Stimulated activated CD8-positive, alpha-beta memory T cell treated with anti-CD3 and anti-CD28 coated beads, Interleukin-7, amount 100 ng/mL, for 24 hours (primary cell): ENCODE measurements at places on chromosomes 16 and 17.

- no peak for DNase-seq
Measured at GRCh38 chr16:84700446-84701300, 873 bp downstream of the USP10 start.

DNA sequence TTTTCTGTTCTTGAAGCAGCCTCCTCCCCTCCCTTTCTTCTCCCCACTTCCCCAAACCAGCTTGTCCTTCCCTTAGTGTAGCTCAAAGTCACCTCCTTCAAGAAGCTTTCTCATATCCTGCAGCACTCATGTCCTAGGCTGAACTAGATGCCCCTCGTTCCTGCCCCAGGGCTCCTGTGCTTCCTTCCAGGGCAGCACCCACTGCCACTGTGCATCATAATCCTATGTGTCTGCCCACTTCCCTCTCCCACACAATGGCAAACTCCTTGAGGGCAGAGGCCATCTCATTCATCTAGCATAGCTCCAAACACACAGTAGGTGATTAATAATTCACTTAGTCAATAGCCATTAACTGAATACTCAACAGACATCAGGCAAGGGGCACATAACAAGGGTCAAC is 6.9 kb upstream of the TMEM132E start:
- no peak for DNase-seq

- no peak for DNase-seq
Measured at GRCh38 chr16:19872179-19872863, 12.3 kb downstream of the GPRC5B start.

- no peak for DNase-seq
Measured at GRCh38 chr16:50731130-50731988, 10.5 kb upstream of the CYLD start.

DNA sequence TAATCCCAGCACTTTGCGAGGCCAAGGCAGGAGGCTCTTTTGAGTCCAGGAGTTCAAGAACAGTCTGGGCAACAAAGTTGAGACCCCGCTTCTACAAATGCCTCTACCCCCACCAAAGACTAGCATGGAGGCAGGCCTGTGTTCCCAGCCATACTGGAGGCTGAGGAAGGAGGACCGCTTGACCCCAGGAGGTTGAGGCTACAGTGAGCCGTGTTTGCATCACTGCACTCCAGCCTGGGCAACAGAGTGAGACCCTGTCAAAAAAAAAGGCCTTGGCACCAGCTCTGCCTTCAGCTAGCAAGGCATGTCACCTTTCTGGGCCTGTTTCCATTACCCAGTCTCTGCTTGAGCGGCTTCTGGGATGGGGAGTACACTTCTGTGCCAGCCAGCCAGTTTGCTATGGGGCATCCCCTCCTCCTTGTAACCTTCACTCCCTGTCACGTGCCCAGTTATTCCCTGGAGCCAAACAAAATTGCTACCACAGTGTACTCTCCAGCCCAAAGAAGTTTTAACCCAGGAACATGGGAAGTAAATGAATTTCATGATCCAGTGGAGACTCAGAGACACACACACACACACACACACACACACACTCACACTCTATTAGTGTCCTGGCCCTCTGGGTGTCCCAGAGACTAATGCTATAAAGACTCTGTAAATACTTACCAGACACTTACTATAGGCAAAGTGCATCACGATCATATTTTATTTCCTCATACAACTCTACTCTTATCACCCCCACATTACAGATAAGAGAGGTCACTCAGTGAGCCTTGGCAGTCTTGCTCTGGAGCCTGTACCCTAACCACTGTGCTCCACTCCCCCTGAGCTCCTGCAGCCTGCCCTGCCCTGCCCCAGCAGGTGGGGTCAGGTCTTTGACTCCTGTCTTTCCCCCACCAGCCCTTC is 2.5 kb downstream of the CISD3 start:
- DNase-seq: no peak

DNA sequence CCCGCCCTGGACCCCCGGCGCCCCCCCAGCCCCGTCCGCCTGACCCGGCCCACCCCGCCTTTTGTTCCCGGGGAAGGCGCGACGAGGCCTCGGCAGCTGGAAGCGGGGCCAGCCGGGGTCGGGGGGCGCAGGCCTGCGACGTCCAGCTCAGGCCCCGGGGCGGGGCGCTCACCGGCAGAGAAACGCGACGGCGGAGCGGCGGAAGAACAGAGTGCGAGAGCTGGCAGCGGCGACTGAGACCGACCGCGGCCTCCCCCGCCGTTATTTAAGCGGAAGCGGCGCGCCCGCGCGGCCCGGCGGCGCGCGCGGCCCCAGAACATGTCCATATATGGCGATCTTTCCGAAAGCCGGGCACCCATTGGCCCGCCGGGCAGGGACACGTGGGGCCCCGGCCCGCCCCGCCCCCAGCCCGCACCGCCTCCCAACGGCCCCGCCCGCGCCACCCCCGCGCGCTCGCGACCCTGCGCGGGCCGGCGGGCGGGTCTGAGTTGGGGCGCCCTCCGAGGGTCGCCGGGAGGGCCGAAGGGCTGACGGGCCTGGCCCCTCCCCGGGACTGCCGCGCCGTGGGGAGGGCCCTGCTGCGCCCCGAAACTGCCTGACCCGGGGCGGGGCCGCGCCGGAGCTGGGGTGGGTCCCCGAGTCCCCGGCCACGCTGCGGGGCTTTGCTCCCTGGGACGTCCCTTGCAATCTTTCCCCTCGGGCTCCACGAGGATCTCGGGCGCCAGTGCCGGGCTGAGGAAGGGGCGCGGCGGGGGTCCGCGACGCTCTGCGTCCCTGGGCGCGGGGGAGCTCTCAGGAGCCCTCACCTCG is at the start of gene ACTG1:
Gene ACTG1, minus strand, starts transcription at position 238 of the 810 bp plus-strand sequence. CDS start 445 bp downstream, outside the sequence.
- DNase-seq: peak; percentile 70

DNA sequence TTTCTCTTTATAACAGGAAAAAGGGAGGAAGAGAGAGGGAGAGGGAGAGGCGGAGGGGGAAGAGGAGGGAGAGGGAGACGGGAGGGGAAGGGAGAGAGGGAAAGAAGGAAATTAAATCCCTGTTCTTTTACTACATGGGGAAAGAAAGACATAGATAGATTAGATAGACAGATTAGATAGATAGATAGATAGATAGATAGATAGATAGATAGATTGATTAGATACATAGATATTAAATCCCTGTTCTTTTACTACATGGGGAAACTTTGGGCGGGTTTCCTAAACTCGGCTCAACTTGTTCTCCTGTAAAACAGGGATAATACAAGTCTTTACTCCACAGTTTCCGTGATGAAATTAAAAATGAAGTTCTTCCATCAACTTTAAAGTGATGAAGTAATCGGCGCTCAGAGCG is 661 bp downstream of the RFWD3 start:
- DNase-seq: no peak

DNA sequence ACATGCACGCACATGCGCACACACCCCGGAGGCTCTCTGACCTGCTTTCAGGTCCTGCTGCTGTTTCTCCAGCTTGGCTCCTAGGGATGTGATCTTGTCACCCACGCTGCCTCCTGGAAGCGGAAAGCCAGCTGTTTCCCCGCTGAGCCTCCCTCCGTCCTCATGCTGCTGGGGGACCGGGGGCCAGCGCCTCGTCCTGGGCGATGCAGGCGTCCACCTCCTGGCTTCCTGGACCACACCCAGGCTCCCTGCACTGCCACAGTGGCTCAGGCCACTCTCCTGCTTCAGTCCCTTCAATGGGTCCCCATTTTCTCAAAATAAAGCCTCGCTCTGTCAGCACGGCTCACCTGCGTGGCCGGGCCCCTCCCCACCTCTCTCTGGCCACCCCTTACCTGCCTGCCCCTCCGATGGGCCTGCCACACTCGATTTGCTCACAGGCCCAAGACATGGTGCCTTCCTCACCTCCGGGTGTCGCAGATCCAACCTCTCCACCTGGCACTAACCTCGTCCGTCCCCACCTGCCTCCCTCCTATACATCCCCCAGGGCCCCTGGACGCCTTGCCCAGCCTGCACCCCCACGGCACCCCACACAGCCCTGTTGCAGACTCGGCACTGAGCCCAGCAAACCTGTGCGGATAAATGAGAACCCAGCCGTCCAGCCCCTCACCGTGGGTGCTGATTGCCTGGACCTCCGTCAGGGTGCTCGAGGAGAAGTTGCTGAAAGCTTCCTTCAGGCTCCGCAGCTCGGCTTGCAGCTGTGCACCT is 6.6 kb downstream of the ASGR2 start:
- DNase-seq: no peak

GRCh38 chr17:48646183-48647102 is 20.3 kb upstream of the HOXB9 start:
- DNase-seq: no peak

- DNase-seq: no peak
Measured at GRCh38 chr17:79484600-79485418, 126.0 kb downstream of the RBFOX3 start.
